ENCODE measurements at places on chromosomes 12 and 14.

- DNase-seq = no peak
These were observed 76.1 kb upstream of the REP15 start for GRCh38 chr12:27620121-27620520.

DNA sequence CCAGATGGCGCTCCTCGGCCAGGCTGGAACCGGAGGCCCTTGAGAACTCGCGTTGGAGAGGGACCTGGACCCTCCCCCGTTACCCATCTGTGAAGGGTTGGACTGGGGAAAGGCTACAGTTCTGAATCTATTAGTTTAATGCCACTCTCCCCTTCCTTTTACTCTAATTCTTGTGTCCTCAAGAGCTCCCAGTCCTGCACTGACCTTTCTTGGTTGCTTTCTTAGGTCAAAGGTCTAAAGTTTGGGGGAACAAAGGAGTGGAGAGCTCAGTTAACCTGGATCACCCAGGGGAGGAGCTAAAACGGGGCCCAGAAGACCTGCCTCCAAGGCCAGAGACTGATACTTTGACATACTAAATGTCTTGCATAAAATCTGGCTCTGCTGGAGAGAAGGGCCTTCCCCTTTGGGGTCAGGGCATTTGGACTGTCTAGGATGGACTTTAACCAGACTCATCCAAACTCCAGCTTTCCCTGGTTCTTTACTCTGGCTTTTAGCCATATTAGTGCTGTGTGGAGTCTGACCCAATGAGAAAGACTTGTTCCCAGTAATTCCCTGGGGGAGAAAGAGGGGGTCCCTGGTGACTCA, 923 bp upstream of the MLF2 start:
- no peak for DNase-seq

DNA sequence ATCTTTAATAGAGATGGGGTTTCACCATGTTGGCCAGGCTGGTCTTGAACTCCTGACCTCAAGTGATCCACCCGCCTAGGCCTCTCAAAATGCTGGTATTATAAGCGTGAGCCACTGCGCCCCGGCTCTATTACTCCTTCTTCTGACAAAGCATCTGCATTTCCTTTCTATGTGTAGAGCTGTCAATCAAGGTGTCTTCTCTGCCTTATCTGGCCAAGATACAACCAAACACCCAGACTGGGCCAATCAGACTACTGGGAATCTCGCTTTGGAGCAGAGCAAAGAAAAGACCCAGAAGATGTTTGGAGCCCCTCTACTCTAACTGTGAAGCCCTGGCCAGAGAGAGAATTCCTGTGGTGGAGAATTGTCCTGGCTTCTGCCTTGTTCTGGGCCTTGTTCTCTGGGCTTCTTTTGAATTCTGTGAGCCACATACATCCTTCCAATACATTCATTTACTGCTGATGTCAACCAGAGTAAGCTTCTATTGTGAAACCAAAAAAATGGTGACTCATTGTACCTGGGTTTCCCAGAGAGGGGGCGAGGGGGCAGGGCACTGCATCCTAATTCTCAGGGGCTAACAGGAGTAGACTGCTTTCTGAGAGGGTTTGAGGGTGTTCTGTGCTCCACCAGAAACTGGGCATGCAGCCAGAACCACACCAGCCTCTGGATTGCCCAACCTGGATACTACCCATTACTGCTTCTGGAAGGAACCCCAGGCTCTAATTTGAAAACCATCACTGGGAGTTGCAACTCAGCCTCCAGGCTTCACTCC, 18.8 kb upstream of the FLVCR2 start:
- peak; percentile 67 for DNase-seq

DNA sequence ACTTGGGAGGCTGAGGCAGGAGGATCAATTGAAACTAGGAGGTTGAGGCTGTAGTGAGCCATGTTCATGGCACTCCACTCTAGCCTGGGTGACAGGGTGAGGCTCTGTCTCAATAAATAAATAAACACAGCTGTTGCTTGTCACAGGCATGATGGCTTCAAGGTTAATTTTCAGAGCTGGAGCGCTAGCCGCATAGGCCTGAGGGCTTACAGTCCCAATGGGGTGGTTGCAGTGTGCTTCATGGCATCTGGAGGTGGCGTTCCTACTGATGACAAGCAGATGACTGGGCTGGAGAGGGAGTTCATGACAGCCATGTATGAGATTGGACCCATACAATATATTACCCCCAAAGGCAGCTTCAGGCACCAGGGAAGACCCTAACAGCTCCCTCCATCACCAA, 1.6 kb upstream of the FMNL3 start:
- no peak for DNase-seq

GRCh38 chr12:126397071-126397581, 1331.9 kb downstream of the AACS start:
- no peak for DNase-seq

GRCh38 chr12:53980802-53981496, 4.0 kb upstream of the HOXC10 start:
- no peak for DNase-seq

DNA sequence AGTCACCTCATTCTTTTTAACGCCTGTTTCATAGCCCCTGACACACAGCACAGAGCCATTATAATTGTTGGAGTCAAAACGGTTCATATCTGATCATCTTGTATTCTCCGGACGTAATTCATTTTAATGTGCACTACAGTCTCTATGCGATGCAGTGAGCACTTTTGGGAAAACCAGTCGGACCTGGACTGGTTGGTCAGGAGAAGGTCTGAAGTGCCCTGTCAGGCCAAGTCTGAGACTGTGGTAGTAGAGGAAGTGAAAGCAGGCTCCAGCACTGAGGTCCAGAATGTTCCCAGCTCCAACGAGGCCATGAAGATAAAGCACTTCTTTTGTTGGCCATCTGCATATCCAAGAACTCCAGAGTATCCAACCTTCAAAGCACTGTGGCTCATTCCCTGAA, 117.1 kb upstream of the NCOR2 start:
- DNase-seq = no peak

DNA sequence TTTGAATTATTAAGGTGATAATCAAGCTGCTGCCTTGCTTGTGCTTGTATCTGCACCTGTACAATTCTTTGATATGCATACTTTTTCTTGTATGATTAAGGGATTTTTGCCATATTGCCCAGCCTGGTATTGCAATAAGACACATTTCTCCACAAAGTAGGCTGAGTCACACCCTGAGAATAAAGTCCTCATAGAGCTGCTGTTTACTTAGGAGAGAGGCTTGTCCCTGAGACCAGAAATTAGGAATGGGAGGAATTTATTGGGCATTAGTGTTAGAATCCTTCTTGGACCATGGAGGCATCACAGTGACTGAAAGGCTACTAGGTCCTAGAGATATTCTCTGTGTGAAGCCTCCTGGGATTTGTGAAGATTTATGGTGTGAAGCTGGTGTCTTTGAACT, 506.8 kb upstream of the FBXO33 start:
- DNase-seq = no peak

DNA sequence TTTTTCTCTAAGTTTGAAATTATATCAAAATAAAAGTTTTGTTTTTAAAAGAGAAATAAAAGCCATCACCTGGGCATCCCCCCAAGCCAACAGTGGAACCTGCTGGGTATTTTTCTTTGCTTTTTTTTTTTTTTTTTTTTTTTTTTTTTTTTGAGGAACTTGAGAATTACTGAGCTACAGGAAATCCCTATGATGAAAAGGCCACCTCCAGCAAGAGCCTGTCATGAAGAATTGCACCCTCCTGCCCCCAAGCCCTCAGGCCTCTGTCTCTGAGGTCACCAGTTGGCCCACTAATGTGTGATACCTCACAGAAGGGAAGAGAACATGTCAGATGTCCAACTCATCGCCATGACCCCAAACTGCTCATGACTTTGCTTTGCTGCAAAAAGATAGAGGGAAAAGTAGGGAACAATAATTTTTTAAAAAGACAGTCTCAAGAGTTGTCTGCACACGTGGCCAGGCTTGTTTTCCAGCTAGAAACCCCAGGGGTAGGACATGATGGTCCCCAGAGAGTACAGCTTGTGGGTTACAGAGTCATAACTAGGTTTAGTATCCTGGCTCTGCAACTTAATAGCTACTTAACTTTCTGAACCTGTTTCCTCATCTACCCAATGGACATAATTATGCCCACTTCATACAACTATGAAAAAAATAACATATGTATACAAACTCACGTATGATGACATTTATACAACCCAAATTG, 124.3 kb upstream of the EGLN3 start:
- no peak for DNase-seq

DNA sequence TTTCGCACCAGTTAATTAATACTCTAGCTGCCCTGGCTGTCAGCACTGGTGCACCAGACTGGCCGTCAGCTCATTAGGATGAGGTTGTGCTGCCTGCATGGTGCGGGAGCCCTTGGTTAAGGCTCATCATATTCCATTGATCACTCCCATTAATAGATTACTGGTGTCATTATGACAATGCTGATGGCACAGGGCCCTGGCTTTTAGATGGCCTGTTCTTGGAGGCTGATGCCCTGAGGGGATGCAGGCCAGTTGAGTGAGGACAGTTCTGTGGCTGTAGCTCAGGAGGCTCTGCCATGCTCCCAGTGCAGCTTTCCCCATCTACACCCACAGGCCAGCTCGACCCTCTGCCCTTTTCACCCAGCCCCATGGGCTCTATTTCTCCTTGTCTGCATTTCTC, 126.6 kb downstream of the PRMT8 start:
- DNase-seq = no peak

- no peak for DNase-seq
These were observed 11.6 kb upstream of the FOXN3 start for GRCh38 chr14:89428546-89429198.

- no peak for DNase-seq
These were observed 23.7 kb downstream of the GSTZ1 start for GRCh38 chr14:77344377-77344996.

GRCh38 chr14:96852823-96853422, 55.7 kb downstream of the VRK1 start:
- no peak for DNase-seq

DNA sequence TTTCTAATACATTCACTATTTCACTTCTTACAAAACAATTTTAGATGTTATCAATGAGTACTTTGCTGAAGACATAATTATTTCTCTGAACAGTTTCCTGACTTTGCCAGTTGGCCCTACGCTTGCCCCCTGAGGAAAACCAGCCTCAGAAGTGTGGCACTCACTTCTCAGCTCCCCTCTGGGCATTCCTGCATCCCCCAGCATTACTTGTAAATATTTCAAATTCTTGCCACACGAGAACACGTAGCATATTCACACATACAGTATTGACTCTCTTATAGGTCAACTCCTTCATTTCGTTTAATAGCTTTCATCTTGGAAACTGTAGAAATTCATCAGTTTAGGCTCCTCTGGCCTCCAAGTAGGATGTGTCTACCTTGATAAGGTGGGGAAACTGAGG, 65.2 kb downstream of the OTX2 start:
- DNase-seq = no peak

- no peak for DNase-seq
These were observed 70.0 kb upstream of the BMP4 start for GRCh38 chr14:54026671-54027070.

GRCh38 chr12:106101803-106102202, 37.0 kb downstream of the NUAK1 start:
- no peak for DNase-seq

GRCh38 chr12:67647799-67648520, 585 bp upstream of the DYRK2 start:
- peak; percentile 29 for DNase-seq

- no peak for DNase-seq
These were observed 7.2 kb downstream of the ERC1 start for GRCh38 chr12:998020-998874.

DNA sequence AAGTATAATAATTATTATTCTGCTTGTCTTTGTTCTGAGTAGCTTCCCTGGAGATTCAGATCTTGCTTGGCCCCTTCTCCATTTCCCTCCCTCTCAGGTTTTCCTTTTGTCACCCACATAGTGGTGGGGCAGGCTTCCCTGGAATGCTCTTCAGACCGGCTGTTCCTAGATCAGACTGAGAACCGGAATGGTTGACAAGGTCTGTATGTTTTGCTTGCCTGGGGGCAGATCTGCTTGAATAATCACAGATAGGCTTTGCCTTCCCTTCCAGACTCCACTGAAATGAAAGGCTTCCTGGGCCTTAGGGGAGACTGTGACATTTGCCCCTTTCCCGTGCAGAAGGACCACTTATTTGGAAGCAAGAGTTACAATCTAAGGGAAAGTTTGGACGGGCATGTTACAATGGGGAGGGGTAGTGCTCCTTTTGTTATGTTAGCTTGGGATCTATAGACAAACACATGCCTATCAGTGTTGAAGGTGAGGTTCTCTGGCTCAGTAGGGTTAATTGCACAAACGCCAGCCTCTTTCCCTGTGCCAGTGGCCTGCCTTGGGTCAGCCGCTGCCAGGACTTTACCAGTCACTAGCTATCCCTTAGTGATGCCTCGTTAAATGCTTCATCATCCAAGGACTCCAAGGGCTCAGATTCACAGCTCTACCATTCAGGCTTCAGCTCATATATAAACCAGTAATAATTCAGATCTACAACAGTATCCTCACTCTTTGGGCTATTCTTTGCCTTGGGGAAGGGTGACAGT, 178.6 kb downstream of the SNAPC1 start:
- no peak for DNase-seq

DNA sequence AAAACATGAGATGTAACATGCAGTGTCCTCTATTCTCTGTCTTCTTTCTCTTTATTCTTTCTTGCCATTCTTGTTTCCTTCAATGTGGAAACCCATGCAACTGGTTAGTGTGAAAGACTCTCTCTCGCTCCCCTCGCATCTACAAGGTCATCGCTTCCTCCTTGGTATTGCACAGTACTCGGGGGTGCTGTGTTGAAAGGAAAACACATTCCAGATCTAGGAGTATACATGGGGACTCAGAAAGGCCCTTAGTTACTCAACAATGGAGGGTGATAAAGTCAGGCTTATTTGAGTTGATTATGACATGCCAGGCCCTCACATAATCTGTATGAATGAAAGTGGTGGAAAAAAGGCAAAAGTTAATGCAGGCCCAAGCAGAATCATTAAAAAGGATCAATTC, 75.5 kb upstream of the OVCH1 start:
- no peak for DNase-seq

GRCh38 chr14:90382491-90383125, 14.2 kb upstream of the CALM1 start:
- peak; percentile 57 for DNase-seq

- DNase-seq = no peak
These were observed 21.0 kb downstream of the CNOT2 start for GRCh38 chr12:70264067-70264867.

GRCh38 chr14:102215071-102215470, 75.4 kb downstream of the WDR20 start:
- no peak for DNase-seq

DNA sequence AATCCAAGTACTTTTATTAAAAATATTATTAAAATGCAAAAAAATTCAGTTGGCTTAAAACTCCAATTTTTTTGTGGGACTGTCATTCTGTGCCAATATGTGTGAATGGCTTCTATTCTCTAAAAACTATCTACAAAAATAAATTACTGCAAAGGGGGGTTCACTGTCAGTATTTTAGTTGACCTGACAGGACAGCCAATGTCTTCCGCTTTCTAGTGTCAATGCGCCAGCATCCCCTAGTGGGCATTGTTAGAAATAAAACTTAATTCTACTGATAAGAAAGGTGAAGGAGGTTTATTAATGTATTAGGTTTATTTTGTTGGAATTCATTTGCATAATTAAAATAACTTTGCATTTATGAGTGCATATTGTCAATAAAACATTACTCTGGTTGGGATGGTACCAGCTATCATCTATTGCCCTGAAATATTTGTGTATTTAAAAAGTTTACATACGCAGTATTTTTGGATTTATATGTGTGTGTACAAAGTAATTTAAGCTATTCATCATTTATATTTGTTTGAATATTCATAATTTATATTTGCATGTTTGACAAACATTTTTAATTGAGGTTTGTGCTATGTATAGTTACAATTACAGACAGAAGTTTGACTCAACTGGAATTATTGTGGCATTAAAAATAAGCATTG, 527.2 kb downstream of the FLRT2 start:
- no peak for DNase-seq
